ENCODE measurements at places on chromosomes 11 and 22.

DNA sequence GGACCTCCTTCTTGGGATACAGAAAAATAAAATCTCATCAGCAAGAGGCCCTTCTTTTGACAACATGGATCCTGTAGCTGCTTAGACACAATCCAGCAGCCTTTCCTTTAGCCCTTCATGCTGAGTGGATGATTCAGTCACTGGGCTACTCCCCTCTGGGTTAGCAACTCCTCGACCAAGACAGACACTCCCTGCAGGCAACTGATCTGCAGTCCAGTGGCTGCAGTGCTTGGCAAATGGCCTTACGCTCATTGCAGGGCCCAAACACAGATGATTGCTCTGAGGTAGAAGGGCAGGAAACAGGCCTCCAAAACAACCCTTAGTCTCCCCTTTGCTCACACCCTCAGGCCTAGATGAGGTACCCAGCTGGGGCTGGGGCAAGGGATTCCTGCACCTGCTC lies 73.2 kb upstream of the OPCML start:
- DNase-seq: no peak

DNA sequence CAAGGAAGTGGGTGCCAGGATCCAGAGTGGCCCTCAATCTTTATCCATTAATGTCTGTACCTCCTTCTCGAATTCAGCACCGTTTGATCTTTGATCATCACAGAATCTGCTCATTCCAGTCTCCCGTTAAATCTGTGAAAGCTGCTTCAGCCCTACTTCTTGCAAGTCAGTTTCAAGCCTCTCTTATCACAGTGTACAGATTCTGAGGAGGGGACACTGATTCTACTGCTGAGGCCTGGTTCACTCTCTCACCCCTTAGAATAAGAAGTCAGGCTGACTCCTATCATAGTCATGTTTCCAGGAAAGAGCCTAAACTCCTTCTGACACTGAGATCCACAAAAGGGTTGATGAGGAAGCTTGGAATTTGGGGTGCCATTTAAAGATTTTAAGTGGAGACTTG lies 39.0 kb downstream of the MAML2 start:
- DNase-seq: no peak

GRCh38 chr22:17753401-17753989 lies 20.8 kb downstream of the BID start:
- no peak for DNase-seq

GRCh38 chr22:47175151-47176025 lies 412.9 kb downstream of the TBC1D22A start:
- no peak for DNase-seq

DNA sequence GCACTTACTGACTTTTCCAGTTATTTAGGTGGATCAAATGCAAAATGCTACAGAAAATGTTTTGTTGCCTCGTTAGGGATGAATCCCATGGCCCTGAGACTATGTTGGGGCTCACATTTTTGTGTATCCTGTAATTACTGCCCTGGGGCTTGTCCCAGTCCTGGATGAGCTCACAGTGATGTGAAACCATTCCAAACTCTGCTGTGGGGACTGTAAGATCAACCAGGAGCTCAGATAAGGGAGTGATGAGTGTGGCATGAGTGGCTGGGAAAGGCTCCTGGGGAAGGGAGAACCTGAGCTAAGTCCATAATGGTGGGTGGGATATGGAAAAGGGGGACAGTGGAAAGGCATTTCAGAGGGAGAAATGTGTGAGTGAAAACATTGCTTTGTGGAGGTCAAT lies 54.0 kb downstream of the SLC5A1 start:
- DNase-seq: no peak

DNA sequence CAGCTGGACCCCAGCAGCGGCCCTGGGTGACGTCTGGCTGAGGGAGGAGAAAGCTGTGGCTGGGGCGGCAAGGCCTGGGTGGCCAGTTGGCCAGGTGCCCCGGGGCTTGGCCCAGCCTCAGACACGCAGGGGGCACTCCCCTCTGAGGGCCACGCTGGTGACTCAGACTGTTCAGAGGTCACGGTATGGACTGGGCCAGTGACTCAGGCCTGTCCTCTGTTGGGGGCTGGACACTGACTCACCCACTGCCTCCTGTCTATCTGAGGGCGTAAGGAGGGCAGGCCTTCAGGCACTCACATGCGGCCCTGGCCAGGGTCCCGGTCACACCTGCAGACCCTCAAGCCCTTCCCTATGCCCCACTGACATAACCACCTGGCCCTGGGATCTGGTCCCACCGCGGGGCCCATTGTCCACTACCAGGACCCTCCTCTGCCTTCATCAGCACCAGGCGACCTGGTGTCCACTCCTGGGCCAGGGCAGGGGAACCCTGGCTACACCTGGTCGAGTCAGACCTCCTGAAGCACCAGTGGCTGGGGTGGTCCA lies 3.7 kb upstream of the MUC5AC start:
- DNase-seq: peak; percentile 97

DNA sequence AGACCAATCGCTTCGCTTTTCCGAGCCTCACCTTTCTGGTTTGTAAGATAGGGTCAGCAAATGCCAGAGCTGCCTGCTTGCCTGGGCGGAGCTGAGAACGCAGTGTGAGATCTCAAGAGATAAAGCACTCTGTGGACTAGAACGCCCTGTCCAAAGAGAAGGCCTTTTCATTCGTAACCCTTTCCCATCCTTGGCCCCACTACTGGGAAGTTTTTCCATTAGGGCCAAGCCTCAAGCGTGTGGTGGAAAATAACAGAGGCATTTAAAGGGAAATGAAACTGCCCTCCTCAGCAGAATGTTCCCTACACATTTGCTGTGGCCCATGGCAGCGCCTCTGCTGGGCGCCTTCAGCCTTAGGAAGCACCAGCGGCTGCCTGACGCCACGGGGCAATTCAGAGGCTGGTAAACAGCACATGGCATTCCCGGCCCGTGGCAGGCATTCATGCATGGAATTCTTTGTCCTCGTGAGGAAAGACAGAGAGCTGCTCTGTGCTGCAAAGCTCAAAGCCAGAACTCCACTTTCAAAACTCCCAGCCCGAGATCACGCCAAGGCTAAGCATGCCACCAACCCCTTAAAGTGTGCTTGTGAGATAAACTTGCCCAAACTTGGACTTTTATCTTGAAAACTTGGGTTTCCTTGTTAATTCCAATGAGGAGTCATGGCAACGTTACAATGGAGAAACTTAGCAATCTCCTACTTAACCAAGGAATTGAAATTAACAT lies 38.1 kb downstream of the AHNAK start:
- DNase-seq: peak; percentile 59

DNA sequence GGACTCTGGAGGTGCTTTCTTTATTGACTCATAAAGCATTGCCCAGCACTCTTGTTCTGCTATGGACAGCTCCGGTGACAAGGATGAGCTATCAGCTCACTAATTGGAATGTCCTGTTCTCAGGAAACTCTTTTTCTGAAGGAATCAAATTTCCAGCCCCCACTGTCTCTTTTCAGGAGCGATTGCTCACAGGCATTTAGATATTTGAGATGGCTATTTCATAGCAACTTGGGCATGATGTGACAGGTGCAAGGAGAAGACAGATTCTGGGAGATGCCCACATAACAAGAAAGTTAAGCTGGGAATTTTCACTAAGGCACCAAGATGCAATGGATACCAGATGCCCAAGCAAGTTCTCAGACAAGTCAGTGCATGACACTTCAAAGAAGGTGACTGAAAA lies 123.4 kb upstream of the CSNK2A3 start:
- DNase-seq: no peak

DNA sequence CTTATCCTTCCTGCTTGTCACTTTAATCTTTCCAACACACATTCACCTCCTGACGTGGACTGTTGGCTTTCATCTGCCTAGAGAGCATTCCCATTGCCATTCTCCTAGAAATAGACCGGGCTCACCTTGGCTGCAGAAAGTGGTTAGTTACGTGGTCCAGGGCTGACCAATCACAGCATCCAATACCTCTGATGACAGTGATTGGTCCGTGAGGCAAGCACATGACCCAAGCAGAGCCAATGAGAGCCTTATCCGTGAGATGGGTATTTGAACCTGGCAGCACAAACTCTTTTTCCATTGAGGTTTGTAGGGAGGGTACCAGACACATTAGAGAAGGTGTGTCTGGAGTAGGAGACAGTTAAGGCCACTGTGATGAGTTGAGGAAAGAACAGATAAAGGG lies 85.8 kb downstream of the MIAT start:
- no peak for DNase-seq

- DNase-seq: no peak
Measured at GRCh38 chr11:110501428-110501827, 71.7 kb downstream of the FDX1 start.
